Breast epithelium (tissue), 4 donors: ENCODE measurements at places on chromosomes 13 and 19.

GRCh38 chr19:3692141-3693024 is 7.9 kb downstream of the PIP5K1C start:
- DNase-seq: no peak

DNA sequence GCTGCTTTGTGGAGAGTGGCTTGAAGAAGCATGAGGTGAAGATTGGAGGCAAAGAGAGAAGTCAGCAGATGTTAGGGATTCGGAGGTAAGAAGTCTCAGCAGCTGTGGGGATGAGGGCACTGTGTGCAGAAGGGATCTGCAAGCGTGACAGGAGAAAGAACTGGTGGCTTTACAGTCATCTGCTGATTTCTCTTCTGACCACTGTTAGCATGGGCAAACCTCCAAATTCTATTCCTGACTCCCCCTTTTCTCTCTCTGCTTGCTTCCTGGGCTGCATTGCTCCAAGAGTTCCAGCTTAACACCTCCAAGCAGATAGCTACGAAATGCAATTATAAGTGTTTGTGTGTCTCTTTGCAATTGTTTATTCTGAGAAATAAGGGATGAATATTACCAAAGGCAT is 159.6 kb downstream of the GGACT start:
- DNase-seq: no peak

GRCh38 chr13:75544681-75545330 is 4.8 kb upstream of the UCHL3 start:
- peak; percentile 22 for DNase-seq

GRCh38 chr13:43572656-43573360 is 214.0 kb downstream of the ENOX1 start:
- no peak for DNase-seq

DNA sequence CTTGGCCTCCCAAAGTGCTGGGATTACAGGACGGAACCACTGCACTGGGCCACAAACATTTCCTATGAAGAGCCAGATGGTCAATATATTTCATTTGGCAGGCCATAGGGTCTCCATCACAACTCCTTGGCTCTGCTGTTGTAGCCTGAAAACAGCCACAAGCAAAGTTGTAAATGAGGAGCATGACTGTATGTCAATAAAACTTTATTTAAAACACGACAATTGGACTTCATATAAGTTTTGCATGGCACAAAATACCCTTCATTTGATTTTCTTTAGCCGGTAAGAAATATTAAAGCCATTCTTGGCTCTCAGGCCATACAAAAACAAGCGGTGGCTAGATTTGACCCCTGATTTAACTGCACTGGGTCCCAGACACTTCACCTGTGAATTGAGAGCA is 3.1 kb upstream of the FPR1 start:
- DNase-seq: no peak

GRCh38 chr19:42203700-42204099 is 13.8 kb downstream of the DEDD2 start:
- DNase-seq: no peak
